ENCODE measurements at places on chromosomes 3 and 15. TPM values are rescaled to one million over a fixed set of nuclear protein-coding genes. Genes with fewer than 3 reads are reported as not detected.

DNA sequence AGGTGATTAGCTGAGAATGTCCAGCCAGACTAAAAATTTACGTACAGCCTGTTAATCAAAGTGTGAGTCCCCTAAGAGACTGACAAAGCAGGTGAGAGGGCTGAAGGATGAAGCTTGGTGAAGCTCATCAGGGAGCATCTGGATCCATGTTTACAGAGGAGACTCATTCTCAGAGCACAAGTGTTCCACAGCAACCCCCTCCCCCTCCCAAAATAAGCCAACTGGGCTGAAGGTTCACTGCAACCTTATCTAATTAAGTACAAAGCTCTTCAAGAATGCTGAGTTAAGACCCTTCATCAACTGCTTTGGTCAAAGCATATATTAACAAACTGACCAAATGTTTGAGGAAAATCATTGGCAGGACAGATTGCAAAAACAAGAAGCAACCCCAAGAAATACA is 262.6 kb upstream of the ZNF385D start:
- H3K27ac ChIP-seq = no peak overlapping the region
- DNase-seq = no peak
- H3K4me3 ChIP-seq = no peak overlapping the region
- H3K36me3 ChIP-seq = no peaks in the 10 kb centered on the region
- no peaks in the 10 kb centered on the region for H3K27me3 ChIP-seq
- no peaks in the 10 kb centered on the region for H3K4me1 ChIP-seq

DNA sequence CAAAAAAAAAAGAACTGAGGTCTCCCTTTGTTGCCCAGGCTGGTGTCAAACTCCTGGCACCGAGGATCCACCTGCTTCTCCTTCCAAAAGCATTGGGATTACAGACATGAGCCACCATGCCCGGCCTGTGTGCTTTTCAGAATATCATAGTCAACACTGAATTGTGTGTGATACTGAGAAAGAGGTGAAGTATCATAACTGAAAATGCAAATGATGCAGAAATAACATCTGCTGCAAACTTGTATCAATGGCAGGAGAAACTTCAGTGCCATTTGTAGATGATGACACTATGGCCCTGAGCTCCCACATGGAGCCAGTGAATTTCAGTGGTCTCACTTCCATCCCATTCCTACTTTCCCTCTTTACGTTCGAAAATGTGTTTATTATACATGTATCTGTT is 21.9 kb downstream of the IL12A start:
- H3K4me3 ChIP-seq = no peak overlapping the region
- DNase-seq = no peak
- H3K27ac ChIP-seq = no peak overlapping the region
- H3K27me3 ChIP-seq = no peaks in the 10 kb centered on the region
- H3K4me1 ChIP-seq = peaks cover 52% of the 10 kb centered on the region

DNA sequence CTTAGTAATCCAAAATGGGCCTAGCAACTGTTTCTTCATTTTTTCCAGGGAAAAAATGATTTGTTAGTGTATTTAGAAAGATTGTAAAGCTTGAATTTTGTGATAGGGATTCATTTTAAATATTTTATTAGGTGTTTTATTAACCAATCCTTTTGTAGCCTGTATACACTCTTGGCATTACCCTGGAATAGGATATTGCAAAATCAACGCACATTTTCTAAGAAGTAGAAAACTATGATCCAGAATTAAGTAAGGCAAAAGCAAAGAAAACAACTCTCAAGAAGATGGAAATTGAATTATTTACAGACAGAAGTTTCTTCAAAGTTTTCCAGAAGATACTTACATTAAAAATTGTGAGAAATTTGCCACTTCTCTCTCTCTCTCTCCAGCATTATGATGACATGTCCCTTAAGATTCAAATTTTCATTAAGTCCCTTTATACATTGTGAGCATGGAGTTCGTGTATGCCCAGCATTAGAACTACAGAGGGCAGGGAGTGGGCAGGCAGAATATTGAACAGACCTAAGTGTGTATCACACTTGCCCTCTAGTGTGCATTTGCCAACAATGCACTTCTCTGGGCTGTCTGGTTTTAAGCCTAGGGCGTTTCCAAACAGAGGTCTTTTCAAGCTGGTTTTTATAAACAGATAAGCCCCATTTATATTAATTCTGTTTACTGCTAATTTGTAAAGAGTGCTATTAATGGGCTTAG is 28.5 kb upstream of the CMSS1 start:
- H3K4me3 ChIP-seq = no peak overlapping the region
- H3K36me3 ChIP-seq = no peaks in the 10 kb centered on the region
- no peaks in the 10 kb centered on the region for H3K4me1 ChIP-seq

KIF15 gene
- total RNA-seq = 60.6 TPM

GRCh38 chr3:184211297-184211696 is 18.1 kb upstream of the VWA5B2 start:
- no peak overlapping the region for H3K27ac ChIP-seq
- no peaks in the 10 kb centered on the region for H3K36me3 ChIP-seq
- peaks cover 23% of the 10 kb centered on the region for H3K27me3 ChIP-seq
- no peaks in the 10 kb centered on the region for H3K4me1 ChIP-seq
- H3K4me3 ChIP-seq = no peak overlapping the region

- no peak overlapping the region for H3K27ac ChIP-seq
- H3K36me3 ChIP-seq = no peaks in the 10 kb centered on the region
- H3K4me3 ChIP-seq = no peak overlapping the region
- peaks cover 12% of the 10 kb centered on the region for H3K27me3 ChIP-seq
Observed at GRCh38 chr15:49817100-49817499, 196.3 kb downstream of the DTWD1 start.

DNA sequence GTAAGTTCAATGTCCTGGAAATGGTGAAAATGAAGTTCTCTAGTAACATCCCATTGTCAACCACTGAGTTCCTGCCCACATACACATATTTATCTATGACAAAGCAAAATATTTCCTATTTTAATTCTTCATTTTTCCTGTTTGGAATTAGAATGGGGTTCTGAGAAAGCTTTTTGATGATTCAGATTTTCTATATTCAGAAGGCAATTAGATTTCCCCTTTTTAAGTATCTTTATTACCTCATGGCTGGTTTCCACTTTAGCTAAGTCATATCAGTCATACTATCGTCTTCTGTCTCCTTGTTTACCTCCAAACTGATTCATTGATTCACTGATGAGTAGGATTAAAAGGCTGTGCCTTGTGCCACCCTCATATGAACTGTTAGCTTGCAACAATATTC is 17.9 kb downstream of the ETFA start:
- H3K27me3 ChIP-seq = no peaks in the 10 kb centered on the region
- no peak for DNase-seq
- H3K36me3 ChIP-seq = peaks cover 21% of the 10 kb centered on the region
- H3K27ac ChIP-seq = no peak overlapping the region
- no peak overlapping the region for H3K4me3 ChIP-seq

ZCWPW2 gene
- total RNA-seq = 0.35 TPM

DNA sequence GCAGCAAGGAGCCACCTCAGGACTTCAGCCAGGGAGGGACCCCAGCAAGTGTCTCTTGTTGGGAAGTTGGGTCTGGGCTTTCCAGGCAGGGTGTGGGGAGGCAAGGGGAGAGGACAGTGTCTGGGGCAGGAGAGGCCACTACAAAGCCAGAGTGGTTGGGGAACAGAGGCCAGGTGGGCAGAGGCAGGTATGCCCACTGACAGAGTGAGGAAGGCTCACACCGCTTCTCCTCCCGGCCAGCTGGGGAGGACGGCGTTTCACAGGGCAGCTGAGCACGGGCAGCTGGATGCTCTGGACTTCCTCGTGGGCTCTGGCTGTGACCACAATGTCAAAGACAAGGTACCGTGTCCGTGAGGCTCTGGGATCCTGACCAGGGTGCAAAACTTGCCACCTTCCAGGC is 15.0 kb downstream of the ANKDD1A start:
- H3K36me3 ChIP-seq = no peaks in the 10 kb centered on the region
- H3K27ac ChIP-seq = no peak overlapping the region
- peaks cover 10% of the 10 kb centered on the region for H3K4me1 ChIP-seq
- no peak for DNase-seq

GRCh38 chr3:141055536-141056445 is 4.6 kb downstream of the SPSB4 start:
- H3K27me3 ChIP-seq = peaks cover 36% of the 10 kb centered on the region
- peaks cover 7% of the 10 kb centered on the region for H3K4me1 ChIP-seq
- no peaks in the 10 kb centered on the region for H3K36me3 ChIP-seq
- no peak overlapping the region for H3K4me3 ChIP-seq
- no peak overlapping the region for H3K27ac ChIP-seq
- no peak for DNase-seq

DNA sequence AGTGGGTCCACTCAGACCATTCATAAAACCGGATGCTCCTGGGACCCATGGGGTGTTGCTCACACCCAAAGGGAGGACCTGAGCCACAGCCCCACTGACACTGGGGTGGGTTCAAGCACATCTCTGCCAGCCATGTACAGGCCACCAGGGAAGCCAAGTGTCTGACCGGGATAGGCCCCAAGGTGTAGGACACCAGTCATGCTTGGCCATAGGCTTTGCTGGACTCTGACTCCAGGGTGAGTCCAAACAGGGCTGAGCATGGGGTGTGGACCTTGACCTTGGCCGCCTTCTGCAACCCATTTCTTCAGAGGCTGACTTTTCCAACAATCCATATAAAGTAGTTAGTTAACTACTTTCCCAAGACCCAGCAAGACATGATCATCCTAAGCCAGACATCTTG is 31.4 kb upstream of the DUSP7 start:
- no peak for DNase-seq
- no peaks in the 10 kb centered on the region for H3K27me3 ChIP-seq
- no peak overlapping the region for H3K4me3 ChIP-seq
- H3K4me1 ChIP-seq = peaks cover 37% of the 10 kb centered on the region
- H3K36me3 ChIP-seq = no peaks in the 10 kb centered on the region

GRCh38 chr15:91891788-91892345 is 38.4 kb downstream of the SLCO3A1 start:
- H3K4me1 ChIP-seq = peaks cover 3% of the 10 kb centered on the region
- DNase-seq = no peak
- peaks cover 5% of the 10 kb centered on the region for H3K36me3 ChIP-seq
- H3K27me3 ChIP-seq = no peaks in the 10 kb centered on the region

DNA sequence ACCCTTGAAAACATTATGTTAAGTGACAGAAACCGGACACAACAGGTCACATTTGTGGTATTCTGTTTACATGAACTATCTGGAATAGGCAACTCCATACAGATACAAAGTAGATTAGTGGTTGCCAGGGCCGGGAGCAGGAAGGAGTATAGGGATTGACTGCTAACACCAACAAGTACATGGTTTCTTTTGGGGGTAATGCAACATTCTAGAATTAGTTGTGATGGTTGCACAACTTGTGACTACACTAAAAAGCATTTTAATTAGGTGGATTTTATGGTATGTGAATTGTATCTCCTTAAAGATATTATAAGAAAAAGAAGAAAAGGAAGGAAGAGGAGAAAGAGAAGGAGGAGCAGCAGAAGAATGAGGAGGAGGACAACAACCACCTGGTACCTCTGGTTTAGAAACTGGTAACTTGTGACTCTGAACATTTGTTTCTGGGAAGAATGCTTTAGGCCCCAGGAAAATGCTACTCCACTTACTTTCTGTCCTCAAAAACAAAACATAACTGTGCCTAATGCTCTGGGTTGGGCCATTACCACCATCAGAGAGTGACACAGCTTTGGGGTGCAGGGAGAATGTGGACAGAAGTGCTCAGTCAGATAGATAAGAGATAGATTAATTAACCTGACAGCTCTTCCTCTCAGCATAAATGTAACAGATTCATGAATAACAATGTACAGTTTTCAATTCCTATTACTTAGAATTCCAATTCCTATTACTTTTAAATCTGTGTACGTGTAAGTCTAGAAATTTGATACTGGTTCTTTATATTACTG is 20.3 kb downstream of the SETMAR start:
- H3K27ac ChIP-seq = no peak overlapping the region
- H3K36me3 ChIP-seq = peaks cover 8% of the 10 kb centered on the region
- DNase-seq = no peak

DNA sequence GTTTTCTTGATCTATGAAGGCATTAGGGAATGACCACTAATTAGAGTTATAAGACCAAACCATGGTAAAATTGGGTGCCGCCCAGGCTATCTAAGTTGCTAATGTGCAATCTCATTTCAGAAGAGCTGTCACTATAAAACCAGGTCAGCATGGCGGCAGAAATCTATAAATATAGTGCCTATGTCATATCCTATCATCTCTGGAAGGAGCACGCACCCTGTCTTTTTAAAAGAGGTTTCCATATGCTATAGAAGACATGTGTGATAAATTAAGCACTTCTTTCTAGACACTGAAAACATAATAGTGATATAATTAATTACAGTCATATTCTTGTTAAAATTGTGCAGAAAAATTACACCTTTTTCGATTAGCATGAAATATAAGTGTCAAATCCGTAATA is 152.0 kb upstream of the MDFIC2 start:
- H3K4me3 ChIP-seq = no peak overlapping the region
- no peaks in the 10 kb centered on the region for H3K36me3 ChIP-seq
- no peaks in the 10 kb centered on the region for H3K4me1 ChIP-seq

GRCh38 chr3:96734273-96735009 is 80.0 kb upstream of the EPHA6 start:
- H3K27ac ChIP-seq = no peak overlapping the region
- no peak overlapping the region for H3K4me3 ChIP-seq
- DNase-seq = no peak
- no peaks in the 10 kb centered on the region for H3K4me1 ChIP-seq
- no peaks in the 10 kb centered on the region for H3K27me3 ChIP-seq

LRRC34 gene
- 7.2 TPM for total RNA-seq

DNA sequence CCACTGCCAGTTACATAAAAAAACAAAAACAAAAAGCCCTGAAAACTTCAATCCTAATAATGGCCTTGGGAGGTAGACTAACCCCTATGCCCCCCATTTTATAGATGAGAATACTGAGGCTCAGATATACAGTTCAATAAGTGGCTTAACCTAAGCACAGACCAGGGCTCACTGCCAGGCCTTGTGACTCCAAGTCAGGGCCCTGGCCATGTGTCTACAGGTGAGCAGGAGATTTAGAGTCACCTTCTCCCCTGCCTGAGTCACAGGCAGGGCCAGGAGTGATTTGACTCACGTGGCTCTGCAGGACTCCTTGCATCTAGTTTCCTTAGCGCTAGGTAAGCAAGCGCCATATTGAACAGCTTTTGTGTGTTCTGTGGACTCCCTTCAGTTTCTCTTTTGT is 98.6 kb upstream of the ETV5 start:
- no peaks in the 10 kb centered on the region for H3K36me3 ChIP-seq
- no peak for DNase-seq
- H3K4me1 ChIP-seq = no peaks in the 10 kb centered on the region
- peaks cover 20% of the 10 kb centered on the region for H3K27me3 ChIP-seq
- no peak overlapping the region for H3K4me3 ChIP-seq
- H3K27ac ChIP-seq = no peak overlapping the region

Data from activated CD8-positive, alpha-beta memory T cell treated with anti-CD3 and anti-CD28 coated beads, Interleukin-2, amount 10 ng/mL, durations not matched to agents 7 days and 5 days (primary cell).